Stimulated activated naive CD4-positive, alpha-beta T cell (primary cell): ENCODE measurements at places on chromosomes 3 and 15.

DNA sequence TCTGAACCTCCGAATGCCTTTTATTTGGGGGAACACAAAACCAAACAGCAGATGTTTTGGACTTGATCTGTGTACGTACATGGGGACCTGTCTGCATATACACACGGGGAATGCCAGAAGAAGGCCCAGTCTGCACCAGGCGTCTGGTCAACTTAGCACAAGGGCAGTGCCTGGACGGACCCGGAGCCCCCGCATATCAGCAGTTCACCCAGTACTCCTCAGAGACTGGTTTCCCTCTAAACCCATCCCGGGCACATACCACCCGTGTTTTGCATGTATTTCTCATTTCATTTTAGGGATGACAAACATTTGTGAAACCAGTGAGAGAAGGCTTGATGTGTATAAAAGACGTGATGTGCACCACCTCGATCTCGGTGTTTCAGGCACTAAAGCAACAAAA is 49.7 kb downstream of the KLHL25 start:
- no peak for DNase-seq

GRCh38 chr3:186532598-186533072 is 11.5 kb downstream of the CRYGS start:
- no peak for DNase-seq

GRCh38 chr3:186751480-186751879 is 31.9 kb upstream of the EIF4A2 start:
- no peak for DNase-seq

GRCh38 chr3:8848696-8849131 is 79.3 kb upstream of the OXTR start:
- no peak for DNase-seq

- DNase-seq: no peak
These were observed 227.5 kb downstream of the MAGI1 start for GRCh38 chr3:65811086-65811761.

GRCh38 chr3:172315401-172316091 is 132.7 kb downstream of the GHSR start:
- DNase-seq: no peak

DNA sequence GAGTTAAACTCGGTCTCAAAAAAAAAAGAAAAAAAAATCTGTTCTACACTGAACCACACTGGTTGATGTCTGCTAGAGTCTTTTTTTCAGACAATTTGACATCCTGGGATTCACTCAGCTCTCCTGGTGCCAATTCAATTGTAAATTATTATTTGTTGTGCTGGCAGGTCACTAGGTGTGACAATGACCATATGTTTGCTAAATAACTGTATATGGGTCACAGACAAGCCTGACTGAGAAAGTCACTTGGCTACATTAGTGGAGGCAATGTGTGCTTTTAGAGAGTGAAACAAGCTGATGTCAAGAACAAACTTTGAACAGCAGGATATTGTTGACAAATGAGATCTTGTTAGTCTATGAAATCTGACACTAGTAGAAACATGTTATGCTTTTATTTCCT is 1379.1 kb downstream of the ZPLD1 start:
- DNase-seq: no peak

DNA sequence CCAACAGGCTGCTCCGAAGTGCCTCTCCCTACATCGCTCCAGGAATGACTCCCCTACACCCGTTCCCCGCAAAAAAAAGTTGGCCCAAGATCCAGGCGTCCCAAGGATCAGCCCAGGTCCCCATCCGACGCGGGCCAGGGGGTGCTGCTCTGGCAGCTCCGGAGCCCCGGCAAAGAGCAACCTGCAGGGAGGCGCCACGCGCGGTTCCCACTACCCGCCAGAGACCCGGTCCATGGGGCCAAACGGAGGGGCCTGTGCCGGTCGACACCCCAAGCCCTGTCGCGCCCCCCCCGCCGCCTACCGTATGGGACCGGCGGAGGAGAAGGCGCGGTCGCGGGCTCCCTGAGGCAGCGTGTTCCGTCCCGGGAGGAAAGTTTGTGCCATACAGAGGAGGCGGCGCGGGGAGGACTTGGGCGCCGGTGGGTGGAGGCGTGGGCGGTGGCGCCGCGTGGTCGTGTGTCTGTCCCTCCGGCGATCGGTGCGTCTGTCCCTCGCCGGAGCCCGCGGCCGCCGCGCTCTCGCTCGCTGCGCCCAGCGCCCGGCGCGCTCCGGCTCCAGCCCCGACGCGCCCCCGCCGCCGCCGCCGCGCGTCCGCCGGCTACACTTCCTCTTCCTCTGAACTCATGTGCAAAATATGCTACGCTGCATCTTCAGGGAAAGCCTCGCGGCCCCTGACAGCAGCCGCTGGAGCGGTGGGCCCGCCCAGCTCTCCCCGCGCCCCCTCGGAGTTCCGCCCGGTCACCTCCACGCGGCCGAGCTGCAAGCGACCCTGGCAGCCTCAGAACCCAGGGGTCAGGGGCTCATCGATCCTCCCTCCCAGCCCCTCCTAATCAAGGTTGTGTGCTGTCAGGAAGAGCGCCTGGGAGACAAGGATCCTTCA is at the start of gene RFTN1:
Gene RFTN1, minus strand, starts transcription at position 559 of the 880 bp plus-strand sequence. CDS start 19,830 bp downstream, outside the sequence.
- DNase-seq: peak; percentile 48
